ENCODE measurements at places on chromosomes 11 and 22. TPM values are rescaled to one million over a fixed set of nuclear protein-coding genes. Genes with fewer than 3 reads are reported as not detected.

LMO1 gene
- total RNA-seq = not detected

DNA sequence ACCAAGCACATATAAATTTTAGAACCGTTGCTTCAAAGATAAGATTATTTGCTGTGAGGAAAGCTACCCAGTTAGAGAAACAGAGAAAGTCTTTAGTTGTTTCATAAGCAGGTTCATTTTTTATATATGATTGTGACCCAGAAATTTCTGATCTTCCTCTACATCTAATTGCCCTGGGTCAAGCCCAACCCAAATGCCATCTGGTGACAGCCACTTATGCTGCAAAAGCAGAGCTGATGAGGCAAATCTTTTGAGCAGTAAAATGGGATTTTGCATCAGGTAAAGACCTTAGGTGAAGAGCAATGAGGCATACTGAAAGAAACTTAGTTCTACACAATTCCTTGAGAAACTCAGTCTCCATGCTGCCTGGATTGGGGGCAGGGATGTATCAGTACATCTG, 28.0 kb downstream of the SYT9 start:
- no peak for DNase-seq

SCGB1A1 gene
- not detected for total RNA-seq

DNA sequence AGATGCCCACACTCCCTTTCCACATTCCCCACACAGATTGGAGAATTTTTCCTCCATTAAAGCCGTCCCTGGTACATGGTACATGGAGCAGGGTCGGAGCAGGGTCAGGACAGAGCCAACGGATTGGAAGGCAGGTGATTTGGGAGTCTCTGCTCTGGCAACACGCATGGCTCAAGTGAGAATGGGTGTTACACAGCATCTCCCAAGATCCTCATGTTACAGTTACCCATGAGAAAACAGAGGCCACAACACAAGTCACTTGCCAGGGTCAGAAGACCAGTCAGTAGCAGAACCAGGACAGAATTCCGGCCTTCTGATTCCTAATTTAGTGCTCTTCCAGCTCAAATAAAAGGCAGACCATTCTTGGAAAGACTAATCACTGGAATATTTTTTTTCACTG, 7.7 kb upstream of the F2 start:
- DNase-seq = no peak

GRCh38 chr11:88313441-88313840, 24.1 kb downstream of the CTSC start:
- no peak for DNase-seq

DNA sequence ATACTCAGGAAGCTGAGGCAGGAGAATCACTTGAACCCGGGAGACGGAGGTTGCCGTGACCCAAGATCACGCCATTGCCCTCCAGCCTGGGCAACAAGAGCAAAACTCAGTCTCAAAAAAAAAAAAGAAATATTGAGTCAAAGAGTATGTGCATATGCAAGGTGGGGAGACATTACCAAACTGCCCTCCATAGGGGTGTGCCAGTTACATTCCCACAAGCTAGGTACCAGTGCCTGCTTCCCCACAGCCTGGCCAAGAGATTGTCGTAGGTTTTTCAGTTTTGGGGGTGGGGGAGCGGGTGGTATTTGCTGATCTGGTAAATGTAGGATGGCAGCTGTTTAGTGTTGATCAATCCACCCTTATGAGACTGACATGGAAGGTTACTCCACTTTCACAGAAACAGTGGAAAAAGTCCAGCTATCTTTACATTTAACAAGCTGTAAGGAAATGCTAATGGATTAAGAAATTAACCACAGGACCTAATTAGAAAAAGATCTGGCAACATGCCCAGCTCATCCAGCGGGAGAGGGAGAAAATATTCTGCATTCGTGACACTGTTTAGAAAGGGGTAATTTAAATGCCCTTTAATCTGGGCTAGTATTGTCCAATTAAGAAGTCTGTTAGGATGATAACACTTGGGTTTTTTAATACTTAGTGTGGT, 89.4 kb downstream of the PACS1 start:
- no peak for DNase-seq
